Gastrocnemius medialis (tissue), 4 donors: ENCODE measurements at places on chromosomes 1 and 21. TPM values are rescaled to one million over a fixed set of nuclear protein-coding genes. Genes with fewer than 3 reads are reported as not detected.

The WDR4 gene
- 4.5 TPM for total RNA-seq

The LCE1E gene
- not detected for total RNA-seq

The CR1L gene
- total RNA-seq, result not detected

The CELF3 gene
- total RNA-seq, result not detected

The ANKRD34A gene
- 8.1 TPM for total RNA-seq

The NIBAN1 gene
- total RNA-seq, result 13.3 TPM

The LAMC2 gene
- total RNA-seq, result 1.8 TPM

The KPRP gene
- not detected for total RNA-seq

The BARHL2 gene
- total RNA-seq, result not detected

The CFAP107 gene
- total RNA-seq, result not detected

The ZFP69 gene
- total RNA-seq, result not detected

The IGSF9 gene
- not detected for total RNA-seq

The MAGI3 gene
- total RNA-seq, result 4.1 TPM

The VHLL gene
- not detected for total RNA-seq

The TNNT2 gene
- total RNA-seq, result not detected

The CD48 gene
- 1.3 TPM for total RNA-seq

GRCh38 chr1:229116114-229116513 lies 154.8 kb upstream of the RAB4A start:
- DNase-seq, result no peak
- H3K4me1 ChIP-seq, result no peaks in the 10 kb centered on the region
- no peak overlapping the region for H3K27ac ChIP-seq
- no peaks in the 10 kb centered on the region for H3K27me3 ChIP-seq

- H3K27ac ChIP-seq, result peak overlapping the region; percentile 97
- no peaks in the 10 kb centered on the region for H3K27me3 ChIP-seq
- H3K36me3 ChIP-seq, result no peaks in the 10 kb centered on the region
- no peak overlapping the region for H3K4me3 ChIP-seq
- H3K4me1 ChIP-seq, result peaks cover 55% of the 10 kb centered on the region
These were observed 14.4 kb downstream of the SH3GLB1 start for GRCh38 chr1:86718786-86719185.

GRCh38 chr1:167126811-167127210 lies 32.9 kb downstream of the STYXL2 start:
- H3K27me3 ChIP-seq, result no peaks in the 10 kb centered on the region
- H3K27ac ChIP-seq, result peak overlapping the region; percentile 55
- no peak overlapping the region for H3K4me3 ChIP-seq
- no peak for DNase-seq
- H3K4me1 ChIP-seq, result peaks cover 5% of the 10 kb centered on the region

- no peak overlapping the region for H3K27ac ChIP-seq
- no peaks in the 10 kb centered on the region for H3K36me3 ChIP-seq
- H3K4me1 ChIP-seq, result no peaks in the 10 kb centered on the region
These were observed 111.9 kb upstream of the KAZN start for GRCh38 chr1:14486401-14487201.

- H3K4me3 ChIP-seq, result no peak overlapping the region
- H3K36me3 ChIP-seq, result no peaks in the 10 kb centered on the region
- no peak for DNase-seq
- peaks cover 9% of the 10 kb centered on the region for H3K4me1 ChIP-seq
- peaks cover 4% of the 10 kb centered on the region for H3K27me3 ChIP-seq
These were observed 11.8 kb upstream of the STMN1 start for GRCh38 chr1:25917996-25918395.

- H3K27ac ChIP-seq, result no peak overlapping the region
- H3K4me1 ChIP-seq, result no peaks in the 10 kb centered on the region
- H3K27me3 ChIP-seq, result no peaks in the 10 kb centered on the region
These were observed 58.1 kb upstream of the C1orf146 start for GRCh38 chr1:92159593-92159992.

GRCh38 chr1:168135116-168135920 lies 1.4 kb downstream of the GPR161 start:
- no peaks in the 10 kb centered on the region for H3K36me3 ChIP-seq
- DNase-seq, result no peak
- peaks cover 10% of the 10 kb centered on the region for H3K4me1 ChIP-seq
- no peak overlapping the region for H3K27ac ChIP-seq

DNA sequence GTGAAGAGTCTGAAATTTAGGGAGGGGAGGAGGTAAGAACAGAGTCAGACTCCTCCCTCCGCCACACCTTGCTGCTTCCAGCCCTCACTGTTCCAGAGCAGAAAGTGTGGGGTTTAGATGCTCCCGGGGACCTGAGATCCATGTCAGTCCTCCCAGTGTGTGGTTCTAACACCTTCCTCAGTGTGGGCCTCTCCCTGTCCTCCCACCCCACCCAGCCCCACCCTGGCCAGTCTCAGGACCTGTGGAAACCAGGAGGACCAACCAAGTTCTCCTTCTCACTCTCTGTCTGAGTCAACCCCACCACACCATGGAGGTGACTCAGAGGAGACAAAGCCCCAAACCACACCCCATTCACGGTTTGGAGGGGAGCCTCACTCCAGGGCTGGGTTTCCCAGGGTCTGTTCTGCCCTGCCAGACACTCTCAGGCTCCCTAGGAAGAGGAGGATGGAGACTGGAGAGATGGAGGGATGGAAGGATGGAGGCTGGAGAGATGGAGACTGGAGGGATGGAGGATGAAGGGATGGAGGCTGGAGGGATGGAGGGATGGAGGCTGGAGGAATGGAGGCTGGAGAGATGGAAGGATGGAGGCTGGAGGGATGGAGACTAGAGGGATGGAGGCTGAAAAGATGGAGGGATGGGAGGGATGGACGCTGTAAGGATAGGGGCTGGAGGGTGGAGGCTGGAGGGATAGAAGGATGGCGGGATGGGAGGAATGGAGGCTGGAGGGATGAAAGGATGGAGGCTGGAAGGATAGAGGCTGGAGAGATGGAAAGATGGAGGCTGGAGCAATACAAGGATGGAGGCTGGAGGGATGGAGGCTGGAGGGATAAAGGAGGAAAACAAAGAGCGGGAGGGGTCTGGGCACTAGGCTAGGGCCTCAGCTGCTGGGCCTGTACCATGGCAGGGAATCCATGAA lies 100.9 kb upstream of the RUNX3 start:
- H3K4me3 ChIP-seq, result no peak overlapping the region
- DNase-seq, result no peak
- H3K4me1 ChIP-seq, result no peaks in the 10 kb centered on the region
- H3K27me3 ChIP-seq, result no peaks in the 10 kb centered on the region
- H3K27ac ChIP-seq, result no peak overlapping the region

DNA sequence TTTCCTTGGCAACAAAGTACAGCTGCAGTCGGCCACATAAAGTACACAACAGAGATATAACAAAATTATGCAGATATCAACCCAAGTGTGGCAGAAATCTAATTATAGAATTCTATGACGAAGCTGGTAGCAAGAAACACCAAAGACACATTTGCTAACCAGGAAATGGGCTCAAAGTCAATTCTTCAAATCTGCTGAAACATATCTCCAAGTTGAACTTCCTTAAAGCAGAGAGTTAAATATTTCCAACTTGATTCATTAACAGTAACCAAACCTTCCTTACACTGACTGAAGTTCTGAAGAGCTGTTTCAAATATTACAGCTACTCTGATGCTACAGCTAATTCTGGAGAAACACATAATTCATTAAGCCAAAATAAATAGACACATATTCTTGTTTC lies 67.6 kb upstream of the SDC3 start:
- no peak for DNase-seq
- peaks cover 26% of the 10 kb centered on the region for H3K4me1 ChIP-seq
- peaks cover 28% of the 10 kb centered on the region for H3K36me3 ChIP-seq
- no peak overlapping the region for H3K4me3 ChIP-seq

- no peak overlapping the region for H3K27ac ChIP-seq
- no peak overlapping the region for H3K4me3 ChIP-seq
- no peak for DNase-seq
- no peaks in the 10 kb centered on the region for H3K36me3 ChIP-seq
These were observed 16.3 kb upstream of the GADD45A start for GRCh38 chr1:67668660-67669059.

DNA sequence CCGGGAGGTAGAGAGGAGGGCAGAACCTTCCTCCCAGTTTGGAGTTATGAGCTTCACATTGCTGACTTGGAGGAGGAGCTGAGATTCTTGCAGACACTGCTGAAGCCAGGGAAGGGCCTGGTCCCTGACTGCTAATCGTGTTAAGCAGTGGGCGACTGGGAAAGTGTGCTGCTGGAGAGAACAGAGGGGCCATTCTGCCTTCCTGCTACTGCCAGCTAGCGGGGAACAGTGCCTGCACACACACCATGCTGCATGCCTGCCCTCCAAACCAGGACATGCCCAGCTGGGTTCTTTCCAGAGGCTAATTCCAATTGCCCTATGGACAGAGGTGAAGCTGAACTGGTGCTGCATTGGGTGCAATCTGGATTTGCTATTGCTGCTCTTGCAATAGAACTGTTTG lies 281.4 kb downstream of the AJAP1 start:
- no peak overlapping the region for H3K27ac ChIP-seq
- H3K4me1 ChIP-seq, result no peaks in the 10 kb centered on the region
- no peak overlapping the region for H3K4me3 ChIP-seq

DNA sequence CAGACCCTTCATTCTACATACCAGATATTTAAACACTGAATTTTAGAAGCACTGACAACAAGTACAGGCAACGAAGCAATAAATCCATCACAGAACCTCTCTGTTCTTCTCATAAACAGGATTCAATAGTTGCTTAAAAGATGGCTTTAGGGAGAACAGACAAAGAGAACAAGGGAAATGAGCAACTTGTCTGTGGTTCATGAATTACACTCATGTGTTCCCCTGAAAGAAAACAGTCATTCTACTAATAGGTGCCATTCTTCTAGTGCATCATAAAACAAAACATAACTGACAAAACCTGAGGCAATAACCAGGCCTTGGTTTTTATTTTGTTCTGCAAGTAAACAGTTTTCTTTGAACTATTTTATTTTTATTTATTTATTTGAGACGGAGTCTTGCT lies 6.8 kb downstream of the GNL2 start:
- H3K36me3 ChIP-seq, result peaks cover 4% of the 10 kb centered on the region
- no peaks in the 10 kb centered on the region for H3K4me1 ChIP-seq
- DNase-seq, result no peak
- no peaks in the 10 kb centered on the region for H3K27me3 ChIP-seq
- no peak overlapping the region for H3K27ac ChIP-seq

- no peak overlapping the region for H3K27ac ChIP-seq
- peaks cover 6% of the 10 kb centered on the region for H3K4me1 ChIP-seq
- no peak overlapping the region for H3K4me3 ChIP-seq
- no peaks in the 10 kb centered on the region for H3K36me3 ChIP-seq
- no peaks in the 10 kb centered on the region for H3K27me3 ChIP-seq
These were observed 44.4 kb downstream of the RNF11 start for GRCh38 chr1:51280321-51280978.

- peaks cover 8% of the 10 kb centered on the region for H3K4me1 ChIP-seq
- H3K27ac ChIP-seq, result no peak overlapping the region
- no peak for DNase-seq
- no peaks in the 10 kb centered on the region for H3K27me3 ChIP-seq
- no peaks in the 10 kb centered on the region for H3K36me3 ChIP-seq
These were observed 21.8 kb downstream of the TGFBR3 start for GRCh38 chr1:91864017-91864700.

- DNase-seq, result peak; percentile 83
- peaks cover 29% of the 10 kb centered on the region for H3K4me1 ChIP-seq
- no peak overlapping the region for H3K4me3 ChIP-seq
- no peaks in the 10 kb centered on the region for H3K27me3 ChIP-seq
These were observed 27.1 kb upstream of the RERE start for GRCh38 chr1:8844501-8845006.

DNA sequence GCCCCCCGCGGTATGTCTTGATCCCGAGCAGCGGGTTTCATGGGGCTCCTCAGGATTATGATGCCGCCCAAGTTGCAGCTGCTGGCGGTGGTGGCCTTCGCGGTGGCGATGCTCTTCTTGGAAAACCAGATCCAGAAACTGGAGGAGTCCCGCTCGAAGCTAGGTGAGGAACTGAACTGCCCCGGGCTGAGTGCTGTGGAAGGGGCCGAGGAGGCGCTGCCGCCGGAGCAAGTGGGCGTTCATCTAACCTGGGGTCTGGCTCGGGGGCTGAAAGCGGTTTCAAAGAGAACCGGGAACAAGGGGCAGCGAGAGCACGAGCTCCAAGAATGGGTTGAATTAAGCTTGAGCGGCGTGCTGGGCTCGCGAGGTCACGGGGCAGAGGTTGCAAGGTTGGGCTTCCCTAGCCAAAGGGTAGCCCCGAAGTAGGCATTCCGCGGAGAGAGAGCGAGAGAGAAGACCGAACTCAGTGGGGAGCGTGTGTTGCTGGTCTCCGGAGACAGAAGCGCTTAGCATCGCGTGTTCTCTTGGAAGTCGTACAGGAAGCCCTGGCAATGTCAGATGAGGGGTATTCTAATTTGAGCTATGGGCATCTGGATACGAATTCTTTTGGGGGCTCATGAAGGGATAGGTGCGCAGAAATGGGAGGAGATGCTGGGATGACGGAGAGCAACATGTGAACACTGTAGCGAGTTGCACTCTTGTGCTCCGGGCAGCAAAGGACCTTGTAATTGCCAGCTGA lies 732 bp downstream of the HS2ST1 start:
- H3K27me3 ChIP-seq, result no peaks in the 10 kb centered on the region
- H3K27ac ChIP-seq, result peak overlapping the region; percentile 86
- peaks cover 19% of the 10 kb centered on the region for H3K4me1 ChIP-seq
- DNase-seq, result peak; percentile 55

DNA sequence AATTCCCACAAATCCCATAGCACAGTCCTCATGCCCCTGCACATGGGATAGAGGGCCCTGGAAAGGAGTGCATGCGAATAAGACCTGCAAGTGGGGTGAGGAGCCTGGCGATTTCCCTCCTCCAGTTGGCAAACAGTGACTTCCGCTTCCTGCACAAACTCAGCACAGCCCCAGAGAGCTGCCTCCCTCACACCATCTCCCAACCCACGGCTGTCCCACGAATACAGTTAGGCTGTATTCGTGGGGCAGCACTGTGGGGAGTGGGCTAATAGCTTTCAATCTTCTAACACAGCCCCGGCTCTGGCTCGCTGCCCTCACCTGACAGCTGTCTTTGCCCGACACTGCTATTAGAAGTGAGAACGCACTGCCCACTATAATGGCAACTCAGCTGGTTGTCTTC lies 28.2 kb upstream of the CNTN2 start:
- DNase-seq, result no peak
- no peak overlapping the region for H3K27ac ChIP-seq
- no peaks in the 10 kb centered on the region for H3K4me1 ChIP-seq
- H3K36me3 ChIP-seq, result no peaks in the 10 kb centered on the region
- no peak overlapping the region for H3K4me3 ChIP-seq
- H3K27me3 ChIP-seq, result no peaks in the 10 kb centered on the region

DNA sequence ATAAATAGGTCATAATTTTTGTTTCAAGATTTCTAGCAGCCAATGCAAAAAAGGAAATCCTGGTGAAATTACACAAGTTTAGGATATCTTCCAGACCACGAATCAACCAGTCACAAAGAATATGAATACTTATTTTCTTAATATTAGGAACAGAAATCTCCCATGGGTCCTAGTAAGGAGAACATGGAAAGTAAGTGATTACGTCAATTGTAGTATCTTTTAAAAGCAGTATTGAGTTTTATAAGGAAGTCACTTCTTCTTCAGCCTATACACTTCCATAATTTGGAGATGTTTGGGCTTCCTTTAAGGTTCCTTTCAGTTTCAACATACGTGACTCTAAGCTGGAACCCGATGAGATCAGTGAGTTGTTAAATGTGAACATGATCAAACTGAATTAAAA lies 534.5 kb downstream of the USP25 start:
- H3K27me3 ChIP-seq, result no peaks in the 10 kb centered on the region
- DNase-seq, result no peak
- H3K4me3 ChIP-seq, result peak overlapping the region; percentile 15
- peak overlapping the region; percentile 4 for H3K27ac ChIP-seq
- peaks cover 8% of the 10 kb centered on the region for H3K4me1 ChIP-seq

GRCh38 chr1:153578936-153579335 lies 13.3 kb upstream of the S100A2 start:
- no peaks in the 10 kb centered on the region for H3K36me3 ChIP-seq
- no peaks in the 10 kb centered on the region for H3K4me1 ChIP-seq
- no peaks in the 10 kb centered on the region for H3K27me3 ChIP-seq
- H3K4me3 ChIP-seq, result no peak overlapping the region

- DNase-seq, result no peak
- H3K4me1 ChIP-seq, result no peaks in the 10 kb centered on the region
- H3K27ac ChIP-seq, result no peak overlapping the region
These were observed 210.9 kb downstream of the LTN1 start for GRCh38 chr21:28781602-28782276.
